ENCODE measurements at places on chromosomes 16 and 17. TPM values are rescaled to one million over a fixed set of nuclear protein-coding genes. Genes with fewer than 3 reads are reported as not detected.

Gene RNF135
- total RNA-seq: 8.0 TPM

Gene GCGR
- not detected for total RNA-seq

Gene FBXW10B
- total RNA-seq: 0.94 TPM

GRCh38 chr17:44076716-44077594 is 6.4 kb downstream of the G6PC3 start:
- no peak for DNase-seq

DNA sequence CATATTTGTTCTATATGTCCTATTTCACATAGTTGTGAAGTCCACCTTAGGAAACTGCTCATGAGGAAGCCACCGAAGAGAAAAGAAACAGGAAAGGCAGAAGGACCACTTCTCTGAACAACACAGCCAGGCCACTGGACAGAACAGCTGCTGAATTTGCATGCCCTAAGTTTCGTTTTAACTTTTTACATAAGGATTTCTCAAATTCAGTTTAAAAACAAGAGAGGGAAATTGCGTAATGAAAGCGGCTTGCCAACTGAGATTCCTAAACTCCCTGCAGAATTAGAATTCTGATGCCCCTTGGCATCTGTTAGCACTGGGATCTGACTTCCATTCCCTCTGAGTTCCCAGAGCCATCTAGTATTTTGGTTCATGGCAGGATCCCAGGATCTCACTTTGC is 5.0 kb upstream of the CCL8 start:
- no peak for DNase-seq

DNA sequence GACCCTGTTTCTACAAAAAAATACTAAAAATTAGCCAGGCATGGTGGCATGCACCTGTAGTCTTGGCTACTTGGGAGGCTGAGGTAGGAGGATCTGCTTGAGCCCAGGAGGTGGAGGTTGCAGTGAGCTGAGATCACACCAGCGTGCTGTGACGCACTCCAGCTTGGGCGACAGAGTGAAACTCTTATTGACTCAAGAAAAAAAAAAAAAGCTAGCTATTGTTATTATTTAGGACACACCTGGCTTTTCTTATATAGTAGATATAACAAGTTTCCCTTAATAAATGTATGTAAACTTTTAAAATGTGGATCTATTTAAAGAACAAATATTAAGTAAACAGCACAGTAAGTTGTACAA is 1.8 kb downstream of the RABEP2 start:
- DNase-seq: no peak

DNA sequence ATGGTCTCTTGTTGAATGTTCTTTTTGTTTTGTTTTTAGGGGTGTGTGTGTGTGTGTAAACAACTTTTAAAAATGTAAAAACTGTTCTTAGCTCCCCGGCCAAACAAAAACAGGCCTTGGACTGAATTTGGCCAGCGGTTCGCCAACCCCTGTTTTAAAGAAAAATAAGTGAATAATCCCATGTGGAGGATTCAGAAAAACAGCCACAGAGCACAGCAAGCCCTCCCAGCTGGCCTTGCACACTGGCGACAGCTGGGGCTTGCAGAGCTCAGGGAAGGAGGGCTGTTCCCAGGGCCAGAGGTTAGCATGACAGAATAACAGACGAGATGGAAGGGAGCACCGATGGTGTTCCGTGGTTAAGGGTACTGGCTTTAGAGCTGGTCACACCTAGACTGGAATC is 39.0 kb downstream of the EMP2 start:
- DNase-seq: no peak

DNA sequence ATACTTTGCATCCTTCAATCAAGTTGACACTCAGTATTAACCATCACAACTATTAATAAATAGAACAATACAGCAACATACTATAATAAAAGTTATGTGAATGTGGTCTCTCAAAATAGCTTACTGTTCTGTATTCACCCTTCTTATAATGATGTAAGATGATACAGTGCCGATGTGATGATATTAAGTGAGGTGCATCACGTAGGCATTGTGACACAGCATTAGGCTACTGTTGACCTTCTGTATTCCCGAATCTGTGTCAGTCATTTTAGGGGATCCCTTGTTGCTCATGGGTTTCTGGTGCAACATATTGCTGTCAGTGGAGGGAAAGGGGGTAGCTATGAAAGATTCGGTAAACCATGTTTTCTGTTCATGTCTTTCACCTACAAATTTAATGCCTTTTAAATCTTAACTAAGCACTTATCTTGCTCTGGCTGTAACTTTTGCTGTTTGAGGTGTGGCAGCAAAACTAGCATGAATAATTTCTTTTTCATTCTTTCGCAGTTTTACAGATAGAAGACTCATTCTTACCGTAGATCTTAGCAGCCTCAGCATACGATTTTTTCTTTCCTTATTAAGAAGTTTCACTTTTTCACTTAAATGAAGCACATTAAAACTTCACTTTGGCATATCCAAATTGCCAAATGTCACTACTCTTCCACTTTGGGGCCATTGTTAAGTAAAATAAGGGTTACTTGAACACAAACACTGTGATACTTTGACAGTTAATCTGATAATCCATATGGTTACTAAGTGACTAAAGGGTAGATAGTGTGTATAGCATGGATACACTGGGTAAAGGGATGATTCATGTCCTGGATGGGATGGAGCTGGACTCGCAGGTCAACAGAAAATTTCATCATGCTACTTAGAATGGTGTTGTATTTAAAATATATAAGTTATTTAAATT is 29.6 kb downstream of the NFAT5 start:
- DNase-seq: no peak

GRCh38 chr17:5975661-5976060 is 94.5 kb upstream of the WSCD1 start:
- no peak for DNase-seq

DNA sequence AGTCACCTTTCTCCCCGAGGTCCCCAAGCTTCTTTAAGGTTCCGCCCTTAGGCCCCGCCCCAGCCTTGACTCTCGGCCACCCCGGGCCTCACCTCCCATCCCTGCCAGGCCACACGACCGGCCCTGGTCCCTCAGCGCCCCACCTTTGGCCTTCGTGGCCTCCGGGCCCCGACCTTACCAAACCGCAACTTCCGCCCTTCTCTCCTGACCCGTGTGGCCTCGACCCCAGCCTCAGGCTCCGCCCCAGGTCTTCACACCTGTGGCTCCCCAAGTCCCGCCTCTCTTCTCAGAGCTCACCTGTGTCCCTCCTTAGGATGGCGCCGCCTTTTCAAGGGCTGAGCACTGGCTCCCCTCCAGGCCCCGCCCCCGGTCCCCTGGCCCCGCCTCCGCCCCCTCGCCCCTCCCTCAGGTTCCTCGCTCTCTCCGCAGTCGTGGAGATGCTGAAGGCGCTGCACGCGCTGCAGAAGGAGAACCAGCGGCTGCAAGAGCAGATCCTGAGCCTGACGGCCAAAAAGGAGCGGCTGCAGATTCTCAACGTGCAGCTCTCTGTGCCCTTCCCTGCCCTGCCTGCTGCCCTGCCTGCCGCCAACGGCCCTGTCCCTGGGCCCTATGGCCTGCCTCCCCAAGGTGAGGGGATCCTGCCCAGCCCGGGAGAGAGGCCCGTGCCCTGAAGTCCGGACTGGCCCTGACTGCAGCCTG is 10.0 kb upstream of the CISD3 start:
- DNase-seq: no peak

DNA sequence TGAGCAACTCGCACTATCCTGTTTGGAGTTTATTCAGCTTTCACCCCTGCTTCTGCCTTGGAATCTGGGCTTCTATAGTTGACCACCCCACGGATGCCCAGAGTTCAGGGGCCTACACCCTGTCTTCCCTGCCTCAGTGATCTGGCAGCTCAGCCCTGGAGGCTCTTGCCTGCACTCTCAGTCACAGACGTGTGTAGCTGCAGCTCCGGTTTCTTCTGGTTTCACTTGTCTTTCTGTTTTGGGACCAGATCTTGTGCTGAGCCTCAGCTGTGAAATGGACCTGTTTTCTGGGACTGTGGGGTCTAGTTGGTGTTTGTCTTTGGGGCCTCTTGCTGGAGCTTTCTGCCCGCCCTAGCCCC is 5.8 kb downstream of the GPT2 start:
- DNase-seq: no peak

- no peak for DNase-seq
These were observed 49.2 kb downstream of the METRNL start for GRCh38 chr17:83128306-83129240.

All from activated naive CD8-positive, alpha-beta T cell treated with anti-CD3 and anti-CD28 coated beads, Interleukin-2, amount 10 ng/mL, durations not matched to agents 7 days and 5 days (primary cell).